ENCODE measurements at places on chromosomes 12 and 14. TPM values are rescaled to one million over a fixed set of nuclear protein-coding genes. Genes with fewer than 3 reads are reported as not detected.

TTC6 gene
- not detected for total RNA-seq

MFAP5 gene
- not detected for total RNA-seq

EML1 gene
- total RNA-seq: not detected

DNA sequence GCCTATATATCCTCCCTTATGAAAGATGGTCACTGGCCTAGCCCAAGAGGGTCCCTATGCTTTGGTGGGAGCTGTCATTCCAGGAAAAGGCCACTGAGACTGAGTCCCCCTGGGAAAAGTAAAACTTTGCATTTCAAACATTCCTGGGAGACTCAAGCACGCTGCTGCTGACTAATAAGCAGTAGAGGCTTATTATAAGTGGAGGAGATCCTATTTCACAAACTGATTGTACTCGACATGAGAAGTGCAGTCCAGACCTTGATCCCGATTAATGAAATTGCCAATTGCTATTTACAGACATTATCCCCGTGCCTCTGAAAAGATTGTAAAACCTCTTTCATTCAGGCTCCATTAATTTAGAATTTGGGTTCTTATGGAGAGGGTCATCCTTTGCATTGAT is 96.6 kb downstream of the EMP1 start:
- DNase-seq: no peak

DNA sequence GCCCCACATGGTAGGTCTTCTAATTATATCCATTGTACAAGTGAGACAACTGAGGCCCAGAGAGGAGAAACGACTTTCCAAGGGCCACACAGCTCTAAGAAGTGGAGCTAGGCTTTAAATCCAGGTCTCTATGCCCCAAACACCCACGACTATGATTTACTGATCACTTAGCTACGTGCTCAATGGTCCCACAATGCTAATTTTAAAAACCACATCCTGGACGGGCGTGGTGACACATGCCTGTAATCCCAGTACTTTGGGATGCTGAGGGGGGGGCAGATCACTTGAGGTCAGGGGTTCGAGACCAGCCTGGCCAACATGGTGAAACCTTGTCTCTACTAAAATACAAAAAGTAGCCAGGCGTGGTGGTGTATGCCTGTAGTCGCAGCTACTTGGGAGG is 8.4 kb upstream of the MLEC start:
- DNase-seq: no peak

GRCh38 chr14:103206836-103207387 is 83.7 kb downstream of the TNFAIP2 start:
- no peak for DNase-seq

- peak; percentile 74 for DNase-seq
These were observed 396.7 kb upstream of the OR4E1 start for GRCh38 chr14:22070119-22070982.

DNA sequence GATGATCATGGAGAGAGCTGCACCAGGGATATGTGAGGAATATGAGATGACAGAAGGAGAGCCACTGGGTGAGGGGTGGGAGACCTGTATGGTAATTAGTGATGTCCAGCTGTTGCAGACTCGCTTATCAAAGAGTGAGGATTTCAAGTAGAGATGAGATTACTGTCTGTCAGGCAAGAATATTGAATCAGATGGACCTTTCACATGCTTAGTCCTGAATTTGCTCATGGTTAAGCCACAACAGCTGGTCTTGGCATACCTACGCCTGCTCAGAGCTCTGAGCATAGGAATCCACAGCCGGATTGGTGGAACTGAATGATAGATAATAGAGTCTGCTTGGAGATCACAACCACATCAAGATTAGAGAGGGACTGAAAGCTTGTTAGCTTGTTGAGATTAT is 115.2 kb upstream of the ARHGAP5 start:
- no peak for DNase-seq

DNA sequence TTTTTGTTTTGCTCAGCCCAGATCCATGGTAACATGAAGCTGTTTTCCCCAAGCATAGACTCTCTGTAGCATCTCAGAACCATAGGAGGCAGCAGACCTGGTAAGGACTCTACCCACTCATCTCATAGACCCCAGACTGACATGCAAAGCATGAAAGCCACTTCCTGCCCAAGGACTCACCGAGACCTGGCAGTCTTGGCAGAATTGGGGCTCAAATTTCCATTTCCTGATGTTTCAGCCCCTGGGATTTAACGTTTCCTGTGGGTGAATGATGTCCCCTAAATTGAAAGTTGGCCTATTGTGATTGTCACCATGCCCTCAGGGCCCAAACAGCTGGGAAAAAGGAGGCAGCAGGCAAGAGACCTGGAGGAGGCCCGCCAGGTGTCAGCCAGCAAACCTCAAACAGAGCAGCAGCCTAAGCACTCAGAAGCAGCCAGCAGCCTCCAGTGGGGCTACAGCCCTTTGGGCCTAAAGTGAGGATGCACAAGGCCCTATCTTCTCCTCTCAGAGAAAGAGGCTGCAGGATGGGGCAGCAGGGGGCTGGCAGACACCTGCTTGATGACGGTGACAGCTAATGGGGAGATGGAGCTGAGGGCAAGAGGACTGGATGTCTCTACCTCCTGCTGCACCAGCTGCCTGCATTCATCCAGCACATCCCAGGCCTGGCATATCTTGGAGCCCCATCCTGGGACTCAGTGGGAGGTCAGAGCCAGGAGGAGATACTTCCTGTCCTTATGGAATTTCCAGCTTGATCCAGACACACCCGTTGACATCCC is 8.5 kb downstream of the KRT85 start:
- DNase-seq: peak; percentile 45

Data from activated CD4-positive, alpha-beta T cell treated with anti-CD3 and anti-CD28 coated beads, Interleukin-2, amount 10 ng/mL, durations not matched to agents 7 days and 5 days (primary cell).